SK-MEL-5 (cell line): ENCODE measurements at places on chromosomes 3 and 15.

GRCh38 chr15:75231836-75232235, 26.3 kb upstream of the GOLGA6C start:
- no peak for DNase-seq

- DNase-seq, result no peak
Measured at GRCh38 chr3:38088126-38089078, 48.5 kb downstream of the ACAA1 start.

GRCh38 chr3:118977118-118977517, 57.5 kb downstream of the IGSF11 start:
- DNase-seq, result no peak

GRCh38 chr3:45988804-45989203, 6.8 kb downstream of the FYCO1 start:
- DNase-seq, result no peak

GRCh38 chr3:30313840-30314239, 292.6 kb upstream of the TGFBR2 start:
- no peak for DNase-seq

DNA sequence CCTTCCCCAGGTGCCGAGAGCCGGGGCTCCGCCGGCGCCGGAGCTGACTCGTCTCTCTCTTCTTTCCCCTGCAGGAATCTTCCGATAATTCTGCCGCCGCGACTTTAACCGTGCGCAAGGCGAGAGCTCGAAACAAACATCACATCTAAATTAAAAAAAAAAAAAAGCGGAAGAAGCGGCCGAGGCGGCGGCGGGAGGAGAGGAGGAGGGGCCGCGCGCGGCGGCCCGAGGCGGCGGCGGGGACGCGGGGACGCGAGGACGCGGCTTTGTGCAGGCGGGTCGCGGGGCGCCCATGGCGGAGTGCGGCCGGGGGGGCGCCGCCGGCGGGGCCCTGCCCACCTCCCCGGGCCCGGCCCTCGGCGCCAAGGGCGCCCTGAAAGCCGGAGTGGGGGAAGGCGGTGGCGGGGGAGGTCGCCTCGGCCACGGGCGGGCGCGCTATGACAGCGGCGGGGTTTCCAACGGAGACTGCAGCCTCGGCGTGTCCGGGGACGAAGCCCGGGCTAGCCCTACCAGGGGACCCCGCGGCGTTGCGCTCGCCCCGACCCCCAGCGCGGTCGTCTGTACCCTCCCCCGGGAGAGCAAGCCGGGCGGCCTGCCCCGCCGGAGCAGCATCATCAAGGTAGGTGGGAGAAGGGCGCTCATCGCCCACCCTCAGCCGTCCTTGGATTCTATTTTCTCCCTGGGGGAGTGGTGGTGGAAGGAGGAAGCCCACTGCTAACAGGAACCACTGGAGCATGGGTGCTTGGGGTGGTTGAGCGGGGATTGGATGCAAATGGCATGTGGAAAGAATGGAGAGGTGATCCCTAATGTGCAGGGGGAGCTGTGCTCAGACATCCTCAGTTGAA, at the start of gene PLCL2:
TSS of gene PLCL2 (plus strand) at position 208 of the 845 bp plus-strand sequence. CDS start at position 293, 85 bp downstream.
- DNase-seq, result peak; percentile 37

GRCh38 chr3:143737065-143737464, 111.2 kb downstream of the SLC9A9 start:
- no peak for DNase-seq

- DNase-seq, result no peak
Measured at GRCh38 chr3:5248822-5249221, 61.3 kb downstream of the EDEM1 start.

- DNase-seq, result no peak
Measured at GRCh38 chr3:13268961-13269441, 151.1 kb downstream of the NUP210 start.

DNA sequence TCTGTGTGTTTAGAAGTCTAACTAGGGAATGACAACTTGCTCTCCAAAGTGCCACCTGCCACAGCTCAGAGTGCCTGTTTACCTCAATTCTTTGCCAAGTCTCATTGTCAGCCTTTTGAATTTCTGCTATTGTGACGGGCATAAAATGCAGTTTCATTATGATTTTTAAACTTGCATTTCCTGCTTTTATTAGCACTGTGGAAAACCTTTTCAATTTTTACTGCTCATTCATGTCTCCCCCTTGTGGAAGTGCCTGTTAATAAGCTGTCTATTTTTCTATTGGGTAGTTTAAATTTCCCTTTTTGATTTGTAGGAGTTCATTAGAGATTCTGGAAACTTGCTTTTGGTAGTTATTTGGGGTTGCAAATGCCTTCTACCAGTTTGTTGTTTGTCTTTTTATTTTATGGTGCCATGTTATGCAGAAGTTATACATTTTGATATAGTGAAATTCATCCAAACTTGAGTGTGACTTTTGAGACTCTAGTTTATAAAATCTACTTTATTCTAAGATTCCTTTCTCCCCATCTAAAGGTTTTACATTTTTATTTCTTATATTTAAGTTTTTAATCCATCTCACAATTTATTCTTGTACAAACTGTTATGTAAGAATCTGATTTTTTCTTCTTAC, 53.9 kb upstream of the FRMD4B start:
- peak; percentile 43 for DNase-seq

GRCh38 chr3:57978316-57978715, 29.9 kb upstream of the FLNB start:
- DNase-seq, result no peak

DNA sequence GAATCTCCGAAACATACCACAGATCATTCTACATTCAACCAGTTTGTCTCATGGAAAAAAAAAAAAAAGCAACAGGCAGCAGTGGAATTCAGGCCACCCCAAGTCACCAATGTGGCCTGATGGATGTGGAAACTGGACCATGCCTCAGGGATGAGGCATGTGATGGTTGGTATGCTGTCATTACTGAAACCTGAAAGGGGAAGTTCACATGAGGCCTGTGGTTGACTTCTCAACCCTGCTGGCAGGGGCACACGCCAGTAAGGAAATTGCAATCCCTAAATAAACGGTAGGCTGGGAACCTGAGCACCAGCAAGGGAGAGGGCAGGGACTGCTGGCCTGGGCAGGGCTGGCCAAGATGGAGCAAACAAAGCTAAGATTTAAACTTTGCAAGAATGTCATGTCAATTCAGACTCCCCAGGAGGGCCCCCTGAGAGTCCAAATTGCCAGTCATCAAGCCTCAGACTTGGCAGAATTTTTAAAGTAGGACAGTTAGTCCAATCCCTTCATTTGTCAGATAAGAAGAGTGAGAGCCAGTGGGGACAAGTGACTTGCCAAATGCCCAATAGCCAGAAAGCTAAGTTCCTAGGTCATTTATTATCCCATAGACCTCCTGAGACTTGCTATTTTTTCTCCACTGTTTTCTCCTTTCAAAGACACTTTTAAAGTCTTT, 310.4 kb downstream of the ERC2 start:
- DNase-seq, result no peak

DNA sequence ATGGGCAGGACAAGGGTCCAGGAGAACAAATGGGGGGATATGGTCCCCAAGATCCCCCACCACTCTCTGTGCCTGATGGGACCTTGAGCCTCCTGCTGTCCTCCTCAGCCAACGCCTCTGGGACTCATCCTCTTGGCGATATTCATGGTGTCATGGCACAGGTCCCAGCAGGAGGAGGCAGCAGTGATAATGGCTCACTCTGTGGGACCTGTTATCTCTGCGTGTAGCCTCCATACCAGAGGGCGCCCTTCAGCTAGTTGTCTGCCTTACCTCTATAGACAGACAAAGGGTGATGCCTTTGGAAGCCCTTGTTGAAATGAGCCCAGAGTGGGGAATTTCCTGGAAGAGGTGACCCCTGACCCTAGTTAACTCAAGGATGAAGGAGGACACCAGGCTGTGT, 7.4 kb downstream of the ZBTB47 start:
- DNase-seq, result peak; percentile 78

DNA sequence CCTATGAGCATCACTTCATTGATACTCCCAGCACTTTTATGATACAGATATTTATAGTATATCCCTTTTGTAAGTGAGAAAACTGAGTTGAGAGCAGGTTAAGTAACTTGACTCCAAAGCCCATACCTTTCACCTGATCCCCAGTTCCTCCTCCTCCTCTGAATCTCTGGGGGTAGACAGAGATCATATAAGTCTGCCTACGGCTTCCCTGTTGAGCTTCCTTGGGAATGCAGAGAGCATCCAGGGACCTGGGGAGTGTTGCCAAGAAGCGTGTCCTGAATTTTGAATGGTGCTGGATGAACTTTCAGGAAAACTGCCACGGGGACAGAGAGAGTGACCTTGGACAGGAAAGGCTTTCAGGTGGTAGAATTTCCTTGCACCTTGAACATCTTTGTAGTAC, 268.5 kb downstream of the LRTM1 start:
- DNase-seq, result no peak

DNA sequence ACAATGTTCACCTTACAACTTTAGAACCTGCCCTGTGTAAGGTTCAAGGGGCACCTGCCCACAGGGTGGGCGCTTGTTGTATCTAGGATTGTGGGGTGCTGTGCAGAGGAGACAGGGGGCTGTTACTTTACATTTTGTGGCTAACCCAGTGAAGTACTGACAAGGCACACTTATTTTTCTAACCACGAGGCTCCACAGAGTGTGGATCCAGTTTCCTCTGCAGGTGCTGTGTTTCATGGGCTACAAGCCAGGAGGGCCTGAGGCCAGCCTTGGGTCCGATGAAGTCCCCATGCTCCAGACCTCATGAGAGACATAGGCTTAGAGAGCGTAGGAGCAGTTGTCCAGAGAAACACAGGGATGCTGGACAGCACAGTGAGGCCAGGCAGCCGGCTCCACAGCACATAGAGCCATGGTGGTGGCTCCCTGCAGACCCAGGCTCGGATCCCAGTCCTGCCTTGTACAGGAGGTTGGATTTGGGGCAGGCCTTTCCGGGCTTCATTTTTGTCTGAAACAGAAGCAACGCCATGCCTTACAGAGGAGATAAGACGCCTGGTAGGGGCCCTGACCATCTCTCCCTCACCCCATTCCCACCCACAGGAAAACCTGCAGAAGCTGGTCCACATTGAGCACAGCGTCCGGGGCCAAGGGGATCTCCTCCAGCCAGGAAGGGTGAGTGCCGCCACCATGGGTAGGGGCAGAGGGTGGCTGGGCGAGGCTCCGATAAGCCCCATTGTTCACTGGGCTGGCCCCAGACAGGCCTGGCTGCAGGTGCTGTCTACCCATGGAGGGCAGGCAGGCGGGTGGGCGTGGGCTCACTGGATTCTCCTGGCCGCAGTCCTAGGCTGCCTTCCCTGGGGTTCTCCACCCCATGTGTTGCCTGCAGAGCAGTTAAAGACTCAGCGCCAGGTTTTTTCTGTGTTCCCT, 40.1 kb upstream of the NR2C2 start:
- no peak for DNase-seq

- peak; percentile 14 for DNase-seq
Measured at GRCh38 chr3:157544501-157545130, 41.4 kb upstream of the VEPH1 start.

DNA sequence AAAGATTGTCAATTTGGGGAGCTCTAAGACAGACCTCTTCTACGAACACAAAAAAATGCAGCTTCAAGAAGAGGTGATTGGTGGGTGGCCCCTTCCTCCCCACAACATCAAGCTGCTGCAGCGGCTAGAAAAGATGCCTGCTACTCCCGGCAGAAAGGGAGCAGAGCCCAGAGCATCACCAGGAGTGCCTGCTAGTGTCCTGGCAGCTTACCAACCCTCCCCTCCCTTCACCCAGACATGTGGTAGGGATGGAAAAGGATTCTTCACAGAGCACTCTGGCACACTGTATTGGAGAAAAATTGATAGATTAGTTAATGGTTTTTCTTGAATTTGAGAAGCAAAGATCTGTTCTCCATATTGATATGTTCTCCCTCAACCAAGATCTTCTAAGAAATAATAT, 10.8 kb downstream of the IP6K1 start:
- no peak for DNase-seq

GRCh38 chr3:43932921-43933320, 242.2 kb downstream of the ABHD5 start:
- peak; percentile 61 for DNase-seq

DNA sequence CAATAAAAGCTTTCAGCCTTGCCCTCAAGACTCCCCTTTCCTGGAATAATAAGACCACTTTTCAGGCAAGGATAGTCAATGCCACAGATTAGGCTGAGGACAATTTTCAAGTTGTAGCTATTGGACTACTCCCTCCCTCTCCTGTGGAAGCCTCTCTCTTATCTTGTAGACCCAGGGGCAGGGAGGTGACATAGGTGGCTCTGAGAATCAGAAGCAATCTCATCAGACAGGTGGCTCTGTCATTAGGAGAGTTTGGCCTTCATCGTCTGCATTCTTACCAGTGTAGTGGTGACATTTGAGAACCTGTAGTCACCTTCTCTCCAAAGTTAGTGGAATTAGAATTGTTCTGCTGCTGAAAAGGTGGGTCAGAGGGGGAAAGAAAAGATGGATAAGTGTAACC, 80.0 kb downstream of the LARS2 start:
- no peak for DNase-seq

- DNase-seq, result no peak
Measured at GRCh38 chr3:23198801-23199200, 4.3 kb upstream of the UBE2E2 start.

GRCh38 chr3:49656541-49657112, 17.5 kb upstream of the APEH start:
- peak; percentile 14 for DNase-seq

GRCh38 chr3:160607826-160608225, 42.5 kb upstream of the KPNA4 start:
- DNase-seq, result no peak

GRCh38 chr15:54298396-54298795, 320.2 kb downstream of the UNC13C start:
- no peak for DNase-seq

DNA sequence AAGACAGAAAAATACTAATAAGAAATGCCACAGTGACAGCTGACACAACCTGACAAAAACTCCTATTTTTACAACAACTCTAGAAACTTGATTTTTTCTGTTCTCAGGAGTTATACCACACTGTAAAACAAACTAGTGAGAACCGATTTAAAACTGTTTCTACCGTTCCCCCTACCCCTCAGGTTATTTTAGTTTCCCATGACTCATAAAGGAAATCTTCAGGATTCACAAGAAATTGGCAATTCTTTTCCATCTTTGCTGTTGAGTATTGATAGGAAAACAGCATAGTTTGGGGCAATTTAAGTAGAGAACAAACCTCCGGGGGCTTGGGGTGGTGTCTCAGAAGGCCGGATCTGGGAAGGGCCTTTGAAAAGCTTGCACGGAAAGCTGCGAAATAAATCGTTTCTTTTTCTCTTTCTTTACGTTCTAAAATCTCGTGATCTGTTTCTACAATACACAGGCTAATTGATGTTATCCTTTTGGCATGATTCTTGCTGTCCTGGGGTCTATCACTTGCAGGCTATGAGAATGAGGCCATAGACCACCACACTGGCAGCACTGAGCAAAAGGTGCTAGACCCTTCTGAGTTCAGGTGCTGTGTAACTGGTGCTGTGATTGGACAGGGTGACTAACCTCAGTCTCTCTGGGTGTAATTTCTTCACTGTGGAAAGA, 89.3 kb downstream of the LPP start:
- DNase-seq, result peak; percentile 49
